ENCODE measurements at places on chromosomes 16 and 17.

DNA sequence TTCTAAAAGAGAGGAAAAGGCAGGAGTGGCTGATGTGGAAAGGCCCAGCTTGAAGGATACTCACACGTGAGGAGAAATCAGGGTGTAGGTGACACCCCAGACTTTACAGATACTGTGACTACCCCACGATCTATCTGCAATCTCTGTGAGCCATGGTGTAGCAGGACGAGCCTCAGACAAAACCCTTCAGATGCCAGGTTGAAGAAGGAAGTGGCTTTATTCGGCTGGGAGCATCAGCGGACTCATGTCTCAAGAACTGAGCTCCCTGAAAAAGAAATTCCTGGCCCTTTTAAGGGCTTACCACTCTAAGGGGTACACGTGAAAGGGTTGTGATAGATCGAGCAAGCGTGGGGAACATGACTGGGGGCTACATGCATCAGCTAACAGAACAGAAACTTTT is 4.7 kb upstream of the SLC6A4 start:
- DNase-seq, result no peak

DNA sequence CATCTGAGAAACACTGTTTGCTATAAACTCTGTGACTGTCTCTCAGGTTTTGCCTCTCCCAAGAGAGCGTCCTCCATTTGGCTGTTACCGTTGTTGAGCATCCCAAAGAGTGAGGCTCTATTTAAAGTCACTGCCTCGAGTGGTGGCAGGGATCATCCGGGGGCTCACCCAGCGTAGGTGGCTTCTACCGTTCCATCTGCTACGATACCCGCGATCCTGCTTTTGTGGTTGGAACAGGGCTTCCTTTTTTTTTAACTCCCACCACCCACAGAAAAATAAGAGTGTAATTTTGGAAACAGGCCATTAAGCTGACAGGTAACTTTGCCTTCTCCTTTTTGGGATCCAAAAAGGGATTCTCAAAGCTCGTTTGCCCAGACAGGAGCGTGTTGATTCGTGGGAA is 36.4 kb downstream of the KNOP1 start:
- DNase-seq, result no peak

DNA sequence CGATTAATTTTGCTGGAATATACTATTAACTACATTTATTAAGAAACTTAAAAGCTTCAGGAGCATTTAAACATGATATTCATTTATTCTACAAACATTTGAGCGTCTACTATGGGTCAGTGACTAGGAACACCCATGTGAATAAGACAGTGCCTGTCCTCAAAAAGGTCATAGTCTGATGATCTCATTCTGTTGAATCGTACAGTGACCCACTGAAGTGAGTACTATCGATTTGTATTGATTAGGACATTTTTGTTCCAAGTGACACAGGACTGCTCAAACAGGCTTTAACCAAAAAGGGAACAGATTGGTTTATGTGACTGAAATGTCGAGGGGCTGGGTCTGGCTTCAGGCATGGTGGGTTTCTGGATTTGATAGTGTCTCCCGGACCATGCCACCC is 68.6 kb downstream of the WSB1 start:
- DNase-seq, result no peak

GRCh38 chr17:11557727-11558452 is 40.4 kb upstream of the DNAH9 start:
- no peak for DNase-seq

DNA sequence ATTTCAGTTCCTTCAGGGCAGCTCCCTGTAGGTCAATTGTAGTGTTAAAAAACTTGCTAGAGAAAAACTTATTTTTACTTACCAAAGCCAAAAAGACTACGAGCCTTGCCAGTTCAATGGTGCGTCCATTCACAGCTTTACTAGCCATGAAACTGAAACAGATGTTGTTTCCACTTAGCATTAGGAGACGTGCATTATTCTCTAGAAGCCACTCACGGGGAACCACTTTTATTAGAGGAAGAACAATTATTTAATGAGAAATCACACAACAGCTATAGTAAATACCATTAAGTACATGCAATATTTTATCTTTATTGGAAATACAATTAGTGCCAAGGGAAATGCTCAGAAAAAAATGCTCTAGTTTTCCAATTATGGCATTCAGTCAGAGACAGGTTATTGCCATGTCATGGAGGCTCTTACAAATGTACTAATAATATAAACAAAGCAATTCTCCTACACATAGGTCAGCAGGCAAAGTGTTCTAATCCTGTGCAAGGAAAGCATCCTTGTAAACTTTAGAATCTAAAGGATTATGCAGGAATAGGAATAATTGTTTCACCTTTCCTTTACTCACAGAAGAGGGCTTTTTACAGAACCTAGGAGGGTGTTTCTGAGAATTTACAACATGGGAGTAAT is 17.4 kb downstream of the LASP1NB start:
- no peak for DNase-seq

All from MG63 (cell line).